Suprapubic skin (tissue), 4 donors: ENCODE measurements at places on chromosomes 11 and 22. TPM values are rescaled to one million over a fixed set of nuclear protein-coding genes. Genes with fewer than 3 reads are reported as not detected.

The GGT5 gene
- total RNA-seq, result 16.6 TPM

The OR8K5 gene
- not detected for total RNA-seq

The E2F8 gene
- total RNA-seq, result 2.7 TPM

DNA sequence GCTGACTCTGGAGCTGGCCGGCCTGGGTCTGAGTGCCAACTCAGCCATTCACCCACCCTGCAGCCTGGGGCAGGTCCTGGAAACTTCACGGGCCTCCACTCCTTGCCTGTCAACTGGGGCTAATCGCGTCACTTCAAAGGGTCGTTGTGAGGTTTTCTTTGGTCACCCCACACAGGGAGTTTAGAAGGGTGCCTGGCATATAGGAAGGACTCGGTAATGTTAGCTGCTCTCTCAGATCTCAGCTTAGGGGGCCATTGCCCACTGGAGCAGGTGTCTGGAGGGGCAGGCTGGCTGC is 7.3 kb downstream of the INCENP start:
- DNase-seq, result no peak

DNA sequence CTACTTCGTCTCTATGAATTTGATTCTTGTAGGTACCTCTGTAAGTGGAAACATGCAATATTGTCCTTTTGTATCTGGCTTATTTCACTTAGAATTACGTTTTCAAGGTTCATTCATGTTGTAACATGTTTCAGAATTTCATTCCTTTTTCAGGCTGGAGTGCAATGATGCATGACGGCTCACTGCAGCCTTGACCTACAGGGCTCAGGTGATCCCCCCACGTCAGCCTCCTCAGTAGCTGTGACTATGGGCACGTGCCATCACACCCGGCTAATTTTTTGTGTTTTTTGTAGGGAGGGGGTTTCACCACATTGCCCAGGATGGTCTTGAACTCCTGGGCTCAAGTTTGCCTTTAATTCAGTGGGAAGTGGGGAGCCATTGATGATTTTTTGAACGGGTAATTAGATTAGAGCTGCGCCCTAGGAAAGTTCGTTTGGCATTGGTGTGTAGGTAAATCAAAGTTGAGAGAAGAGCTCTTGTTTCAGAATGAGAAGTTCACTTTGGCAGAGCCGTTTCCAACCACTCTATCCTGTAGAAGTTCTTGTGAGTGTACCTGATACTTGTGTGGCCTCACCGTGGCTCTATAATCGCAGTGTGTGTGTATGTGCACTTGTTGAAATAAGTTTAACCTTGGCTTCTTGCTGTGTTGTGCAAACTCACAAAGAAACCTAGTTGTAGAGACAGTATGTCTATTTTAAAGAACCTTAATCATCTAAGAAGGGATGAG is 115.9 kb downstream of the NAV2 start:
- DNase-seq, result no peak

- DNase-seq, result no peak
Measured at GRCh38 chr11:78684377-78684776, 109.7 kb upstream of the NARS2 start.

DNA sequence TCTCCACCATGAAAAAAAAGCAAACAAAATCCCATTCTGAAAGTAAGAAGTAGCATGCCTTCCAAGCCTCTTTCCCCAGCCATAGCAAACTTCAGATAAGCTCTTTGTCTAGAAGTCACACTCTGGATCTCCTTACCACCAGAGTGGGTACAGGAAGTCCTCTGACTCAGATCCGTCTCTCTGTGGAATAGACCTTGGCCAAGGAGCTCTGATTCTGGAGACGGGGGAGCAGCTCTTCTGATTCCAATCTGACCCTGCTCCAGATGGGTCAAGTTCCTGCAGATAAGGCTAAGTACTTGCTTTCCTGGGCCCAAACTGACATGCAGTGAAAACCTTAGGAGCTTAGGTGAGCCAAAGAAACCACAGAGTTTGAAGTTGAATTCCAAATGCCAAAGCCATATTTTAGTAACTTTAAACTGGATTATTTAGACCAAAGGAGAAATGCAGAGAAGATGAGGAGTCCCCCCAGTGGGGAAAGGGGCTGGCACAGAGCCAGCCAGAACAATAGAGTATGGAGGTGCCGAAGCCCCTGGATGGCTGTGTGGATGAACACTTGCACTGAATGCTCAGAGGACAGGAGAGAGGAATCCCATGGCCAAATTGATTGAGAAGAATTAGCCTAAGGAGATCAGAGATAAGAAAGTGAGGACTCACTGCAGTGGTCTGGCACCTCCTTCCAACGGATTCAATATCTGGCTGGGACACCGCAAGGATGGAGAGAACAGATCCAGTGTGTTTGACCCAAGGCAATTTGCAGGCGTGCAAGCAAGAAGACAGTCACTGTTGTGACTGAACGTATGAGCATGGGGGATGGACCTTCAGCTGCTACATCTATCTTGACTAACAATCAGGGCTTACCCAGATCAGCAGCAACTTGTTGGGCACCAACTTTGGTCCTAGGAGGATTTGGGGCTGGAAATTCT is 54.9 kb downstream of the ENDOD1 start:
- no peak for DNase-seq

GRCh38 chr11:95465887-95466286 is 234.9 kb upstream of the SESN3 start:
- no peak for DNase-seq

- no peak for DNase-seq
Measured at GRCh38 chr22:48894804-48895250, 932.8 kb downstream of the BRD1 start.

GRCh38 chr22:20586403-20586745 is 79.0 kb downstream of the MED15 start:
- no peak for DNase-seq

GRCh38 chr22:44289414-44290171 is 23.2 kb downstream of the SHISAL1 start:
- DNase-seq, result no peak
